Fibroblast of the aortic adventitia (primary cell): ENCODE measurements at places on chromosomes 2 and 18. TPM values are rescaled to one million over a fixed set of nuclear protein-coding genes. Genes with fewer than 3 reads are reported as not detected.

Gene CYS1
- 3.2 and 7.0 TPM in 2 replicates for total RNA-seq

Gene ALPP
- not detected in 2 replicates for total RNA-seq

Gene RAB6C
- total RNA-seq, result not detected in 2 replicates

Gene CIAO1
- total RNA-seq, result 71.8 and 183 TPM in 2 replicates

- DNase-seq, result no peak
These were observed 521.7 kb upstream of the SPHKAP start for GRCh38 chr2:228703152-228703551.

GRCh38 chr18:67519592-67519991, 3.1 kb upstream of the DSEL start:
- peak; percentile 82 for DNase-seq

GRCh38 chr2:46451131-46451711, 28.1 kb upstream of the TMEM247 start:
- peak; percentile 73 for DNase-seq
